ENCODE measurements at places on chromosomes 6 and 20. TPM values are rescaled to one million over a fixed set of nuclear protein-coding genes. Genes with fewer than 3 reads are reported as not detected.

EGFL8 gene
- 1.9 TPM for total RNA-seq

GTF2H4 gene
- 23.2 TPM for total RNA-seq

CD93 gene
- not detected for total RNA-seq

STMN3 gene
- total RNA-seq, result 9.6 TPM

DNAH8 gene
- not detected for total RNA-seq

PRND gene
- not detected for total RNA-seq

BLTP3A gene
- 6.1 TPM for total RNA-seq

HLA-DOB gene
- 0.19 TPM for total RNA-seq

NCOA6 gene
- total RNA-seq, result 18.2 TPM

MOG gene
- not detected for total RNA-seq

B3GALT4 gene
- 0.93 TPM for total RNA-seq

RNF144B gene
- total RNA-seq, result 0.17 TPM

C4B gene
- 1.7 TPM for total RNA-seq

ADAM33 gene
- total RNA-seq, result 0.03 TPM

DAAM2 gene
- not detected for total RNA-seq

REV3L gene
- total RNA-seq, result 5.0 TPM

FRK gene
- total RNA-seq, result 1.2 TPM

GPR6 gene
- total RNA-seq, result not detected

NKAIN2 gene
- total RNA-seq, result not detected

RAET1L gene
- total RNA-seq, result 0.40 TPM

PRDM1 gene
- total RNA-seq, result 5.3 TPM

NKAPL gene
- total RNA-seq, result not detected

CLIC5 gene
- total RNA-seq, result not detected

LHFPL5 gene
- not detected for total RNA-seq

HDGFL1 gene
- total RNA-seq, result not detected

OCSTAMP gene
- total RNA-seq, result not detected

ZNF311 gene
- 0.07 TPM for total RNA-seq

AURKA gene
- total RNA-seq, result 110 TPM

TRIM40 gene
- not detected for total RNA-seq

FAM209B gene
- 0.48 TPM for total RNA-seq

PLG gene
- total RNA-seq, result not detected

IMPG1 gene
- total RNA-seq, result not detected

MYL9 gene
- total RNA-seq, result 20.2 TPM

IPCEF1 gene
- 0.16 TPM for total RNA-seq

TRAPPC3L gene
- not detected for total RNA-seq

NTSR1 gene
- 0.10 TPM for total RNA-seq

SLC13A3 gene
- not detected for total RNA-seq

LY6G6F gene
- not detected for total RNA-seq

SMOC2 gene
- not detected for total RNA-seq

GSTA2 gene
- total RNA-seq, result 0.07 TPM

MOCS3 gene
- total RNA-seq, result 6.3 TPM

SLC22A1 gene
- 2.5 TPM for total RNA-seq

DEFB126 gene
- total RNA-seq, result not detected

CRISP3 gene
- not detected for total RNA-seq

PEX6 gene
- 9.1 TPM for total RNA-seq

C2 gene
- total RNA-seq, result 0.42 TPM

TUBB2B gene
- total RNA-seq, result 13.4 TPM

SEL1L2 gene
- not detected for total RNA-seq

CLPSL2 gene
- 1.2 TPM for total RNA-seq

GPR63 gene
- total RNA-seq, result 0.60 TPM

PBX2 gene
- total RNA-seq, result 18.8 TPM

PRRT1 gene
- total RNA-seq, result 0.69 TPM
